ENCODE measurements at places on chromosomes 7 and 10.

GRCh38 chr10:12042409-12042796 lies 206 bp downstream of the UPF2 start:
- no peak for DNase-seq

- no peak for DNase-seq
Measured at GRCh38 chr10:44234483-44234875, 150.4 kb downstream of the CXCL12 start.

DNA sequence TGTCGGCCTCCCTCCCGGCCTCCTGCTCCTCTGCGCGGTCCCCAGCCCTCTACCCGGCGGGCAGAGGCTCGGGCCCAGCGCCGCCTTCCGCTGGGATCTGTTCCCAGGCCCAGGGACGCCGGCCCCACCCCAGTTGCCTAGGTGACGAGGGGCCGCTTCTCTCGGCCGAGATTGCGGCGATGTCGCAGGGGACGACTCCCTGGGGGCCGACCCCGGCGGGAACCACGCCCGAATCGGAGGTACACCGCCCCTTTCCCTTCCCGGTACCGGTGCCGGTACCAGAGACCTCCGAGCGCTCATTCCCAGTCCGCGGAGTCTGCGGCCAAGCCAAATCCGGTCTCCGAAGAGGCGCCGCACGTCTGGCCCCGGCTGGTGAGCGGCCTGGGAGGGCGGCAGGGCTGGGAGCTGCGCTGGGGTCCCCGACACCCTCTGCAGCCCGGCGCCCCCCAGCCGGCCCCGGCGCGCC lies at the start of gene CABCOCO1:
TSS of gene CABCOCO1 (plus strand) at position 136 of the 466 bp plus-strand sequence. CDS start at position 180, 44 bp downstream.
- no peak for DNase-seq

- DNase-seq, result no peak
Measured at GRCh38 chr7:24291271-24291670, 7.3 kb downstream of the NPY start.

DNA sequence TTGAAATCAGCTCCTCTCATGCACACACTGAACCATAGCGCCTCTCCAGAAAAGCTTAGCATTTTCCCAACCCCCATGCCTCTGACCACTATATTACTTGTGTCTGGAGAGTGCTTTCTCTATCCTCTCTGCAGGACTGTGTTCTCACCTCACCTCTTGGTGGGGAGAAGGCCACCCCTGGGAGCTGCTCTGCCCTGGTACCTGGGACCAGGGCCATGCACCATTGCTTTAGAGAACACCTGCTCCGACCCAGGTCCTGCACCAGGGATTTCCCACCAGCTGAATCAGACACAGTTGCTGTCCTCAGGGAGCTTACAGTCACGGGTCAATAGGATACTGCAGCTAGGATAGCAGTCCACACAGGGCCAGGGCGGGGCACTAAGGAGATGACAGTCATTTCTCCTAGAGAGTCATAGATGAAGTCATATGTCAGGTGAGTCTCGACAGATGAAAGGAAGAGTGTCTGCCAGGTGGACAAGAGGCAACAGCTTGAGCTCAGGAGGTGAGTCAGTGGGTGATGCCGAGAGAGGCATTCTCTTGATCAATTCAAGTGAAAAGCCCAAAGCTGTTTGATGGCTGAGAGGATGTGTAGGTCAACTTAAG lies 619 bp upstream of the LMTK2 start:
- peak; percentile 29 for DNase-seq

- no peak for DNase-seq
Measured at GRCh38 chr7:90701021-90701420, 104.9 kb downstream of the CDK14 start.

DNA sequence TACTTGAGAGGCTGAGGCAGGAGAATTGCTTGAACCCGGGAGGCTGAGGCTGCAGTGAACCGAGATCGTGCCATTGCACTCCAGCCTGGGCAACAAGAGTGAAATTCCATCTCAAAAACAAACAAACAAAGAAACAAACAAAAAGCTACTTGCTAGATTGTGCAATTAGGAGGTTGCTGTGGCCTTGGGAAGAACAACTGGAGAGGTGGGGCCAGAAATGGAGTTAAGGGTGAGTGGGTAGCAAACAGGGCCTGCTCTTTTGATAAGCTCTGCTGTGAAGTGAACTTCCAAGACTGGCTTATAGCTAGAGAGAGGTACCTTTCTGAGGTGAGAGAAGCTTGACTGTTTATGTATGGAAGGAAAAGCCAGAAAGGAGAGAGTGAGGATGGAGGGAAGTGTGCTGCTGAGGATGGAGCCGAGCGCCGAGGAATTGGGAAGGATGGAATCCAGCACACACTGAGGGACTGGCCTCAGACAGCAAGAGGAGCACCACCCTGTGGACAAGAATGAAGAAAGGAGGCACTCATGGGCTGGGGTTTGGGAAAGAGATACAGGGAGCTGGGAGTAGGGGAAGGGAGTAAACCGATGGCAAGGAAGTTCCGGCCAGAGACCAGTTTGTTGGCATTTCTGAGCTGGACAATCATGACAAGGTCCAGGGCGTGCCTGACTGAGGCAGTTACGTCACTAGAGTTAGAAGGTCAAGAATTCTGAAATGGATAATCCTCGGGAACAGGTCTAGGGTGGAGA lies 7.0 kb upstream of the RPEL1 start:
- DNase-seq, result no peak

- no peak for DNase-seq
Measured at GRCh38 chr7:110637252-110637651, 453.7 kb upstream of the LRRN3 start.

DNA sequence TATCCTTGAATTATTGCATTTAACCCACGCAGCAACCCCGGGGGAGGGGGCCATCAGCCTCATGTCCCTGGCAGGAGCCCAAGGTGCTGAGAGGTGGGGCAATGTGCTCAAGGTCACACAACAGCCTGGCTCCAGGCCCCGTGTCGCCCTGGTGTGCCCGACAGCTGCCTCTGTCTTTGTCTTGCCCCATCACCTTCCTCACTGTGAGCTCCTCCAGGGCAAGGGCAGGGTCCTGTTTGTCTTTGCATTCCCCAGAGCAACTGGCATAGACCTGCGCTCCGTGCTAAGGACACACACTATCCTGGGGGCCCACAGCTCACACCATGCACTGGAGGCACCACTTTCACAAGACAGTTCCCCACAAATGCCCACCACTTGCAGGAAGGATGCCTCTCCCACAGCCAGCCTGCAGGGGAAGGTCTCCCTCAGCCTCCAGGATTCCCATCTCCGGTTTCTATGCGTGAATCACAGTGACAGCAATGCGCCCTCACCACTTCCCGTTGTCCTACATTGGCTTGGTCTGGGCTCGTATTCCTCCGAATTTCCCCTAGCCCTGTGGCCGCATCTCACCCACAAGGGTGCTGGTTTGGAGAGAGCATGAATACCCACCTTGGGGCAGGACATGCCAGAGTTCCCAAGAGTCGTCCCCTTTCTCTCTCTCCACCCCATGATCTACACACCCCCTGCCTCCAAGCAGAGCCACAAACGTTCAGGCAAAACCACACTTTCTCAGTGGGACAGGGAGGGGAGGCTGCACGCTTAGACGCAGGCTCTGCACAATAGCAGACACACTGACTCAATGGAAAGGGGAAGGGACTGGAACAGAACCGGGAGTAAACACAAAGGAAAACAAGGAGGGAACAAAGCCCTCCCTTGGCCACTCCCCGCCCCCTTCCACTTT lies 10.3 kb downstream of the ITPRIP start:
- peak; percentile 32 for DNase-seq

GRCh38 chr7:141184532-141185190 lies 110.8 kb downstream of the TMEM178B start:
- DNase-seq, result no peak

GRCh38 chr7:6307762-6308161 lies 35.3 kb upstream of the CYTH3 start:
- DNase-seq, result no peak

GRCh38 chr7:46696741-46697140 lies 775.7 kb upstream of the IGFBP3 start:
- no peak for DNase-seq

DNA sequence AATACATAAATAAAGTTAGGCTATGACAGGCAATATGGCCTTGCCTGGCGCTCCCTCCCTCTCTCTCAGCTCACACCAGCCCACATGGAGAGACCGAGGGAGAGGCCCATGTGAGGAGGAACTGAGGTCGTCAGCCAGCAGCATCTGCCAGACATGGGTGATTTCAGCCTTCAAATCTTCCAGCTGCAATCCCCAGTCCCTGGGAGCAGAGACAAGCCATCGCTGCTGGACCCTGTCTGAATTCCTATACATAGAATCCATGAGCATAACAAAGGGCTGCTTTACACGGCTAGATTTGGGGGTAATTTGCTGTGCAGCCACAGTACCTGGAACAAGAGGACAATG lies 35.6 kb downstream of the ANKRD16 start:
- no peak for DNase-seq

- no peak for DNase-seq
Measured at GRCh38 chr10:77374189-77374656, 263.4 kb downstream of the KCNMA1 start.

- no peak for DNase-seq
Measured at GRCh38 chr10:4174197-4174596, 389.2 kb upstream of the KLF6 start.

DNA sequence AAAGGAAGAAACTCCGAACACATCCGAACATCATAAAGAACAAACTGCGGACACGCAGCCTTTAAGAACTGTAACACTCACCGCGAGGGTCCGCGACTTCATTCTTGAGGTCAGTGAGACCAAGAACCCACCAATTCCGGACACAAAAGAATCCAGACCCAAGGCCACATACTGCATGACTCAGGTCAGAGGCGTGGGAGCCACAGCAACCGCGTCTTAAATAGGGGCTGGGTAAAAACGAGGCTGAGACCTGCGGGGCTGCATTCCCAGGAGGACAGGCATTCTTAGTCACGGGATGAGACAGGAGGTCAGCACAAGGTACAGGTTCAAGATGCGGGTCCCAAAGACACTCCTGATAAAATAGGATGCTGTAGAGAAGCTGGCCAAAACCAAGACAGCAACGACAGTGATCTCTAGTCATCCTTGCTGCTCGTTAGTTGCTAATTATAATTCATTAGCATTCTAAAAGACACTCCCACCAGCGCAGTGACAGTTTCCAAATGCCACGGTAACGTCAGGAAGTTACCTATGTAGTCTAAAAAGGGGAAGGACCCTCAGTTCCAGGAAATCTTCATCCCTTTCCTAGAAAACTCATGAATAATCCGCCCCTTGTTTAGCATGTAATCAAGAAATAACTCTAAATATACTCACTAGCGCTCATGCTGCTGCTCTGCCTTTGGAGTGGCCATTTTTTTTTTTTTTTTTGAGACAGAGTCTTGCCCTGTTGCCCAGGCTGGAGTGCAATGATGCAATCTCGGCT lies 19.3 kb downstream of the AP5Z1 start:
- DNase-seq, result no peak

- DNase-seq, result no peak
Measured at GRCh38 chr7:82167558-82168314, 275.8 kb downstream of the CACNA2D1 start.

All from activated T-cell treated with anti-CD3 and anti-CD28 coated beads, Interleukin-2, amount 50 U/mL, for 1 hour (primary cell).